ENCODE measurements at places on chromosomes 7 and 10. TPM values are rescaled to one million over a fixed set of nuclear protein-coding genes. Genes with fewer than 3 reads are reported as not detected.

The COL28A1 gene
- total RNA-seq: 0.16 TPM

The RPEL1 gene
- under 0.01 TPM for total RNA-seq

The UCMA gene
- total RNA-seq: not detected

The XRCC2 gene
- total RNA-seq: 0.26 TPM

The DIP2C gene
- 12.3 TPM for total RNA-seq

The MARCHF5 gene
- 17.9 TPM for total RNA-seq

The KNDC1 gene
- 3.3 TPM for total RNA-seq

The EPHB4 gene
- total RNA-seq: 41.0 TPM

The OPN4 gene
- total RNA-seq: not detected

The ANXA8L1 gene
- total RNA-seq: 0.17 TPM

The TPK1 gene
- total RNA-seq: 4.0 TPM

The GBX1 gene
- total RNA-seq: not detected

The RSU1 gene
- 27.0 TPM for total RNA-seq

The UBN2 gene
- 2.5 TPM for total RNA-seq

The TRDMT1 gene
- 3.8 TPM for total RNA-seq

The MARVELD1 gene
- total RNA-seq: 9.5 TPM

The OR2A42 gene
- total RNA-seq: not detected

The GRM3 gene
- total RNA-seq: not detected

The NKX1-2 gene
- not detected for total RNA-seq

The CPVL gene
- 0.16 TPM for total RNA-seq

The TMEM236 gene
- total RNA-seq: not detected

The UNCX gene
- total RNA-seq: not detected

The SEMA3D gene
- total RNA-seq: 4.0 TPM

The NUTM2B gene
- total RNA-seq: 0.16 TPM

The ANLN gene
- total RNA-seq: 10.9 TPM

The ELFN1 gene
- 3.0 TPM for total RNA-seq

The ERVW-1 gene
- total RNA-seq: not detected

The SEMA3C gene
- 126 TPM for total RNA-seq

The NPY4R gene
- not detected for total RNA-seq

Data from bronchial smooth muscle cell (primary cell).